ENCODE measurements at places on chromosomes 2 and 18. TPM values are rescaled to one million over a fixed set of nuclear protein-coding genes. Genes with fewer than 3 reads are reported as not detected.

The SAP130 gene
- 19.0 TPM for polyA plus RNA-seq

DNA sequence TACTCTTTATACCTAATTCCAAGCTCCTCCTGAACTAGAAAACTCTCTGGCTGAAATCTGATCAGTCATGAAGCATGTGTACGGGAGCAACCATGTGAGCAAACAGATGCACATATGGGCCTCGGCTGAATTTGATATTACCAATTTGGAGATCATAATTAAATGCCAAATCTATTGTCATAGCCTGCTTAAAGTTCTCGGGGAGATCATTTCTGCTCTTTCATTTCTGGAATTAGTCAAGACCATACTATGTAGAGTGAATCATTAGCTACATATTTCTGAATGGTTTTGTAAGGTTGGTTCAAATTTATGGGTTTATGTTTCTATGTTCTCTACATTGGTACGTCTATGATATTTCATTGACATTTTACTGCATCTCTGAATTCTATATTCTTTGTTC, 205.5 kb downstream of the UBE2E3 start:
- H3K27me3 ChIP-seq = no peaks in the 10 kb centered on the region
- H3K27ac ChIP-seq = no peak overlapping the region
- H3K36me3 ChIP-seq = no peaks in the 10 kb centered on the region

GRCh38 chr2:27502142-27502541, 5.5 kb downstream of the GCKR start:
- no peaks in the 10 kb centered on the region for H3K36me3 ChIP-seq
- H3K4me1 ChIP-seq = peaks cover 2% of the 10 kb centered on the region
- no peaks in the 10 kb centered on the region for H3K27me3 ChIP-seq
- no peak overlapping the region for H3K27ac ChIP-seq
- no peak for DNase-seq
- no peak overlapping the region for H3K4me3 ChIP-seq

DNA sequence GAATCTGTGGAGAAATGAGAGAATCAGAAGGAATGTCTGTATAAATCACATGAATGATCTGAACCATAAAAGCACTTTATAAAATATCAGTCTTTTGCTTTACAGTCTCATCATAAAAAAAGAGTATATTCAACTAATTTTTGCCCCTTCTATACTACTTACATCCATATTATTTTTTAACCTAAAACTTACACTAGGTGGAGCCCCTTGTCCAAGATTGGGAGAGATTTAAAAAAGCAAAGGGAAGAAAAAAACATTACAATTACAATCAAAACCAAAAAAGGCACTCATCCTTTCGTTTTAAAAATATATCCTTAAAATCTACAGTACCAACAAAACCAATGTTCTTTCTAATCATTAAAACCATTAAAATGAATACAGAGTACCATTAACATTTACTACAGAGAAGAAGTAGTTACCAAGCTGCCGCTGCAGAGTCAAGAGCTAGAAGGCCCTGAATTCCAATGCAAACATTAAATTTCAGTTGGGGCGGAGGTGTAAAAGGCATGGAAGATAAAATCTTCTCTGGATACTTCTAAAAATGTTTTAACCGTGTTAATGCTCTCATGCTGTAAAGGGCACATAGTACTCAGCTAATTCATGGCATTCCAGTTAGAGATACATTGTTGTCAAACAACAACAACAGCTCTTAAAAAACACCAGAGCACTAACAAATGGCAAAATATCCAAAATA, 56.7 kb upstream of the EPB41L3 start:
- no peaks in the 10 kb centered on the region for H3K36me3 ChIP-seq
- H3K4me1 ChIP-seq = no peaks in the 10 kb centered on the region
- H3K27ac ChIP-seq = no peak overlapping the region
- no peak for DNase-seq
- peaks cover 18% of the 10 kb centered on the region for H3K27me3 ChIP-seq

DNA sequence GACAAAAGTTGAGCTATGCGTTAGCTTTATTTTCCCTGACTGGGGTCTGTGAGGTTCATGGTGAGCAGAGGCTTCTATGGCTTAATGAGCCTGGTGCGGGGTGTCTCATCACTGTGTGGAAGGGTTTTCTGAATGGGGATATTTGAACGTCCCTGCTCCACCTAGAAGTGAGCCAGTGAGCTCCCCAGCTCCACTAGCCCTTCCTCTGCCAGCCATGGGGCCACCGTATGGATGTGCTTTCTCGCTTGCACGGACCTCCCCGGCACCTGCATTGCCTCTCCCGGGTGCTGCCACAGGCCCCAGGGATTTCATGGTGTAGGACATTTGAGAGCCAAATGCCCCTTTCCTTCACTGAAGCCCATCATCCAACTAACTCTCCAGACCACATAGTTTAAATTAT, 37.8 kb downstream of the CYP26B1 start:
- DNase-seq = no peak
- no peaks in the 10 kb centered on the region for H3K4me1 ChIP-seq
- no peaks in the 10 kb centered on the region for H3K27me3 ChIP-seq
- H3K4me3 ChIP-seq = no peak overlapping the region
- no peaks in the 10 kb centered on the region for H3K36me3 ChIP-seq
- no peak overlapping the region for H3K27ac ChIP-seq

The MEP1B gene
- not detected for polyA plus RNA-seq

The CNGA3 gene
- polyA plus RNA-seq = not detected

GRCh38 chr2:128374001-128374710, 55.5 kb upstream of the HS6ST1 start:
- H3K4me1 ChIP-seq = no peaks in the 10 kb centered on the region
- H3K4me3 ChIP-seq = no peak overlapping the region
- H3K27ac ChIP-seq = no peak overlapping the region
- no peaks in the 10 kb centered on the region for H3K36me3 ChIP-seq

DNA sequence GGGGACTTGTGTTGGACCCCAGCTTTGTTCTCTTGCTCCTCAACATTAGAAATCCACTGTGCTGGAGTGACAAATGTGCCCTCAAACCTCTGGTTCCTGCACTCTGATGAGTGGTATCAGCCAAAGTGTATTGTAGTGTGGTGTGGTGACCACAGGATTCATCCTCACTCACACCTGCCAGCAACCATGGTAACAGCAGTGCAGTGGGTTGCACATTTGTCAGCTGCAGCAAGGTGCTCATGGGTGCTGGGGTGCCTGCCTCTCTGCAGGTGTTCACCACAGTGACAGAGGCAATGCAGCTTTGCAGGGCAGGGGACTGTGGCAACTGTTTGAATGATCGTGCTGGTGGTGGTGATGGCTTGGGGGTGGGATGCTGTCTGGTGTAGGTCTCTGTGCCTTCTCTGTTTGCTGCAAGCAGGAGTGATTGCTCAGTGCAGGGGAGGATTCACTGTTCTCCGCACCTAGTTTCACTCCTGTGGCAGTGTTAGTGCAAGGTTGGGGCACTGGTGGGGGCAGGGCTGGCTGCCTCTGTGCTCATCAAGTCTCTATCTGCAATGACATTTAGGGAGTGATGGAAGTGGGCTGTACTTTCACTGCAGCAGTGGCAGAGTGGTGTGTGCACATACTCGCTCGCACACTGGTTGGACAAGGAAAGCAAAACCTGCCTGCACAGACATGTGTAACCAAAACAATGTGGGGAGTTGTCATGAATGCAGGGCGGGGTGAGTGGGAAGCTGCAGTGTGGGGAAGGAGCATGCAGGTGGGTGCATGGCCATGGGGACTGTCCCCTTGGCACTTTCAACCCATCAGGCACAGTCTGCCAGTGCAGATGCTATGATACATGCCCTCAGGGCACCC, 301.1 kb downstream of the PIK3C3 start:
- H3K4me1 ChIP-seq = no peaks in the 10 kb centered on the region
- no peaks in the 10 kb centered on the region for H3K36me3 ChIP-seq
- no peak overlapping the region for H3K4me3 ChIP-seq
- no peak for DNase-seq

The CHRNG gene
- polyA plus RNA-seq = not detected

- H3K27ac ChIP-seq = no peak overlapping the region
- H3K4me3 ChIP-seq = no peak overlapping the region
- no peaks in the 10 kb centered on the region for H3K27me3 ChIP-seq
- DNase-seq = no peak
These were observed 31.4 kb downstream of the INO80C start for GRCh38 chr18:35466334-35466733.

- DNase-seq = no peak
- no peaks in the 10 kb centered on the region for H3K27me3 ChIP-seq
- H3K27ac ChIP-seq = no peak overlapping the region
- no peaks in the 10 kb centered on the region for H3K4me1 ChIP-seq
These were observed 60.2 kb downstream of the VSNL1 start for GRCh38 chr2:17600556-17601204.

The PARD3B gene
- polyA plus RNA-seq = 0.87 TPM

DNA sequence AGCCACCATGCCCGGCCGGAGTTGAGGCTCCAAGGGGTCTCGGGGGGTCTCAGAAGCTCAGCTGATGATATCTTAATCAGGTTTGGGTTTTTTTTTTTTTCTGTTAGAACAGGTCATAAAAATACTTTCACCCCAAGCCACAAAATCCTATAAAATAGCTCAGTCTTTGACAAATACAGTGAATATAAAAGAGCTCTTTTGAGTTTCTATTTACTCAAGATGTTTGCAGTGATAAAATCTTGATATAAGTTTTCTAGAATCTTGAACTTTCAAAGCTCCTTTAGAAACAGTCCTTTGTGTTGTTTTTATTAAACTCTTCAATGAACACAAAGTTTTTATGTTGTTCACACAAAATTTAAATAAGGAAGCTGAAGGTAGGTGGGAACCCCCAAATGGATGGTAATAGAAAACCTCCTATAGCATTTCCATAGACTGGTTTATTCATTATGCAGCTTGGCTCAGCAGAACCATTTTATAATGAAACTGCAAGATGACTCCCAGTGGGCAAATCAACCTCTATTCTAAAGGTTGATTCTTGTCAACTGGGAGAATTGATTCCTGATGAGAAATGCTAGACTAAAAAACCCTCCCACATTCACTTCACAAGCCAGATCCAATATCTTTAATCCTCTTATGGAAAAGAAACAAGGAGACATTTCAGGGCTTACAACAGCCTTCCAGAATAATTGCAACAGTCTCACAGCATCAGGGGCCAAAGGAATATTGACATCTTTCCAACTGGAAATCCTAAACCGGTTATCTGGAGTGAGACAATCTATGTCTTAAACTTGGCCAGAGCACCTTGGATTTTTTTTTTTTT, 13.6 kb upstream of the NARS1 start:
- H3K36me3 ChIP-seq = no peaks in the 10 kb centered on the region
- H3K27me3 ChIP-seq = no peaks in the 10 kb centered on the region
- H3K27ac ChIP-seq = peak overlapping the region; percentile 17
- 0 out of 2 replicates have a peak, but pooled peaks cover 7% of the 10 kb centered on the region for H3K4me1 ChIP-seq
- DNase-seq = no peak
- H3K4me3 ChIP-seq = no peak overlapping the region

DNA sequence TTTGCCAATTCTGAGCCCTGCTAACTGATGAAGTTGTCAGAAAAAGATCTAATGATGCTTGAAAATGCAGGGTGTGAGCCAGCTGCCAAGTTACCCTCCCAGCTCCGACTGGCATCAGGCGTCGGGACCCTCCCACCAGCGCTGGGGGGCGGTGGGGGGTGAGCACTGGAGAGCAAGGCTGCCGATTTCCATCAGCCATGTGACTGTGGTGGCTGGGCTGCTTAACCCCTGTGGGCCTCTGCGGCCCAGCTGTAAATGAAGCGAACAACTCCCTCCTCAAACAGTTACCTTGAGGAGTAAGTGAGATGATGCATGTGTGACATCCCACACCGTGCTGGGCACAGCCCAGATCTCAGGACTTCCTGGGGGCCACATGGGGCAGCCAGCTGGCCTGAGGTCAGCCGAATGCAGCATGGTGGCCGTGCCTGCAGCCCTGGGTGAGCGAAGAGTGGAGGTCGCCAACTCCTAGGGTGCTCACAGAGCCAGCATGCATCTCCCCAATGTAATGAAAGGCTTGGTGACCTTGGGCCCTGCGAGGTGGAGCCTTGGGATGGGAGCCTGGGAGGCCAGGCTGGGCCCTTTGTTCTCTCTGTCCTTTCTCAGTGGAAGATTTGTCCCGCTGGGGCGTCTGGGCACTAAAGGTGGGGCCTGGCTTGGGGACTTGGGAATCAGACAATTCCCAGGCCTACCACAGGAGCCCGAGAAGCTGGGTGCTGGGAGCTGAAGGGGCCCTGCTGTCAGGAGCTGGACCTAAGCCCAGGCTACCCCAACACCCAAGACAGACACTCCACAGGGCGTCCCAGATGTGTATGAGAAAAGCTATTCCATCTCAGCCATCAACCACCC, 25.1 kb downstream of the CIB4 start:
- no peak overlapping the region for H3K27ac ChIP-seq
- peaks cover 52% of the 10 kb centered on the region for H3K27me3 ChIP-seq

DNA sequence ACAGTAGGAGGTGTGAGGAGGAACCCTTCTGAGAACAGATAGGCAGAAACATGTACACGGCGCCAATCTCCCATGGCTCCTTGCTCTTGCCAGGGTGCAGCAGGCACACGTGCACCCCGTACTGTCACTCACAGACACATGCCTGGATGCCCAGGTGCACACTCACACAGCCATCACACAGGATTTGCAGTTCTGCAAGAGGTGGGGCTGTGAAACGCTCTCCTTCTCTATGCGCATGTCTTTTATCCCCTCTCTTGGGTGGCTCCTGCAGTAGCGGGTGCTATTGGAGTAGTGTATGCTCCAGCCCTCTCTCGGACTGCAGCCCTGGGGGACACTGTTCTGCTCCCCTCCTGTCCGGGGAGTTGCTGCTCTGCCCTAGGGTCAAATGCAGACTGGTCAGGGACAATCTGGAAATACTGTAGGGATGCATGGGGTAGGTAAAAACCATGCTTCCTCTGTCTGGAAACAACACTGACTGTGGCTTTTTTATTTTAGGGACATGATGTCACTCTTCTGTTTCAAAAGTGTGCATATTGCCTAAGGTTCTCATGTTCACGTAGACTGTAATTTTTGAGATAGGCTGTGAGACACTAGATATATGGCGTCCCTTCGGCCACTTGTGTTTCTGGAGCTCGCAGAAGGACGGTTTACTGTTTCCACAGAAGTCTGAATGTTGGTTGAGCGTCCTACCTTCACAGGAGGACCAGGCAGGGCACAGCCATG, 118.5 kb downstream of the PRKCE start:
- H3K27ac ChIP-seq = no peak overlapping the region
- no peaks in the 10 kb centered on the region for H3K36me3 ChIP-seq
- H3K4me1 ChIP-seq = no peaks in the 10 kb centered on the region
- H3K27me3 ChIP-seq = no peaks in the 10 kb centered on the region
- no peak overlapping the region for H3K4me3 ChIP-seq

DNA sequence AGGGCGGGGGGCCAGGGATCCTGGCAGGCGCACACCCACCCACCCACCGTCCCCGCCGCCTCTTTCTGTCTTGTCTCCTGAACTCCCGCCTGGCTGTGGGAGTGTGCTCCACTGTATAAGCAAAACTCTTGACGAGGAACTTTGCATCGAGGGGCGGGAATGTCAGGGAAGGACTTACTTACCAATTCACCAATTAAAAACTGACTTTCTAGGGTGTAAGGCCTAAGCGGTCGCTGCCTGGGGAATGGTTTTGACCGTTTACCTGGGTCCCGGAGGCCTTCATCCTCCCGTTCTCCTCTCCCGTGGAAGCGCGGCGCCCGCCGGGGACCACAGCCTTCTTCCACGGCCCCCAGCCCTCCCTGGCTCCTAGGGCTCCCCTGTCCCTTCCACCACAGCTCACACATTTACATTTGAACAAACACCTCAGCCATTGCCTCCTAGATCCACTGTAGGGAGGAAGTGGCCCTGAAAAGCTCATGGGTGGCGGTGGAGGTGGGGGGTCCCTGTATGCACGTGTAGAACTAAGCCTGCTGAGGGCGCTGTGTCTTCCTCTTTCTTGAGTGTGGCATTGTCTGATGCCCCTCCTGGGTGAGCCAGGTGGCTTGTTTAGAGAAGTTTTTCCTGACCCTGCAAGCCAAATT, 8.9 kb downstream of the ASIC4 start:
- no peak overlapping the region for H3K27ac ChIP-seq
- H3K4me3 ChIP-seq = no peak overlapping the region
- no peaks in the 10 kb centered on the region for H3K36me3 ChIP-seq
- no peak for DNase-seq
- peaks cover 75% of the 10 kb centered on the region for H3K4me1 ChIP-seq
- no peaks in the 10 kb centered on the region for H3K27me3 ChIP-seq
